ENCODE measurements at places on chromosomes 11 and 22.
A peak's percentile ranks its signal among the peaks of the same experiment; 100 is the strongest.

- no peak for DNase-seq
Observed at GRCh38 chr22:44496844-44497217, 1.2 kb downstream of the RTL6 start.

DNA sequence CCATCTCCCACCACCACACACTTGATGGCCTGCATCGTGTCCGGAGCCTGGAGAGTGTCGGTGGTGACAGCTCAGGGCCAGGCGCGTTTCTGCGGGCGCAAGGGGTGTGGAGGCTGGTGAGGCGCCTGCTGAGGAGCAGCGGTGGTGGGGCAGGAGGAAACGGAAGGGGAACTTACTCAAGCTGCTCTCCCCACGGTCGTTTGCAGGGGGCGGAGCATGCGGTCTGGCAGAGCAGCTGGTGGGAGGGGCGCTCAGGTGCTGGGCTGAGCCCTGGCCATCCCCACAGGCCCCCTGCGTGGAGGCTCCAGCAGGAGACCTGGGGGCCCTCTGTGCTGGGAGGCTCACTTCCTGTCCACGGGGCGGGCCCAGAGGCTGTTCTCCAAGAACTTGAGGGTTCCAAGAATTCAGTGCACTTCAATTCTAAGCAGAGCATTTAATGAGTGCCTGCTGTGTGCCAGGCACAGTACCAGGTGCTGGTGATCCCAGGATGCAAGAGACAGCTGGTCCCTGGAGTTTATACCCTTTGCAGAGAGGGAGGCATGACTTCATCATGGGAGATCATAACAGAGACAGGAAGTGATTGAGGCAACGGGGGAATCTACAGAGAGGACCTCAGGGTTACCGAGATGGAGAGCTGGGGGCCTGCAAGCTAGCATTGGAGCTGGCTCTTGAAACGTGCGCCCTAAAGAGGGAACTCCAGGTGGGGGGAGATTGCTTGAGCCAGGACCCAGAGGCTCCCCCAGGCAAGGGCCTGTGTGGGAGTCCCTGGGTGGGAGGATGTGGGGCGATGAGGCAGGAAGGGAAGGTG is at the start of gene RAC2:
TSS of gene RAC2 (minus strand) at position 156 of the 808 bp plus-strand sequence. CDS start at position 35, 121 bp downstream.
- peak; percentile 63 for DNase-seq

GRCh38 chr22:50236731-50237409 is 8.0 kb downstream of the TUBGCP6 start:
- no peak for DNase-seq

DNA sequence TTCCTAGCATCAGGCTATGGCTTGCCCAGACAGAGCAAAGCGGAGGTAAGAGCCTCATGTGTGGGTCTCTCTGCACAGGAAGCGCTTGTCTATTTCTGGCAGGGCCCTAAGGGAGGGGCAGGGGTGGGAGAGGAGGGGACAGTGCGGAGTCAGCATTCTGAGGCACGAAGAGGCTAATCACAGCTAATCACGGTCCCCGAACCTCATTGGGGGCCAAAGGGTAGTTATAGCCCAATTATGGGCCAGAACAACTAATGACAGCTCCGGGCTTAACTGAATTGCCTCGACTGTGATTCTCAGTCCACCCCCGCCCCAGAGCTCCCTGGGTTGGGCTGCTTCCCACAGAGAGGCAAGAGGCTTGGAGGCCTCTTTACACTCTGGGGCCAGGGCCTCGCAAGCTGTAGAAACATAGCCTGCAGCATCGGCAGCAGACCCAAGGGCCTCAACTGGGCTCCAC is 72.7 kb upstream of the PRDM11 start:
- no peak for DNase-seq

GRCh38 chr11:113372309-113372708 is 15.3 kb upstream of the ANKK1 start:
- no peak for DNase-seq

DNA sequence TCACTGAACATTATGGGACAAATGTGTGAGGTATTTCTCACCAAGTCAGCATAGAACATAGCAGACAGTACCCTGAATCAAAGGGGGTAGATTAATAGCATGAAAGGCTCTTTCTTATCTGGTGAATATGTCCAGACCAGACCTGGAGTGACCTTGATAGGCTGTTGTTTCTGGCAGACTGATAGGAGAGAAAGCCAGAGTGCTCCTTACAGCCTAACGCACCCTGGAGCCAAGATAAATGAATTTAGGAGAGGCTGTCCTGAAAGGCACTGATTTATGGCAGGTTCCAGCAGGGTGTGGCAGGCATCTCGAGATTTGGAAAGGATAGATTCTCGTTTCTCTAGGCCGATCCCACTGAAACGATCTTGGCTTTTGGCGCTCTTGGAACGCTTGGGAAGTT is 204.6 kb downstream of the DBX1 start:
- DNase-seq, result no peak

GRCh38 chr11:111095327-111095726 is 150.2 kb upstream of the POU2AF2 start:
- DNase-seq, result no peak

DNA sequence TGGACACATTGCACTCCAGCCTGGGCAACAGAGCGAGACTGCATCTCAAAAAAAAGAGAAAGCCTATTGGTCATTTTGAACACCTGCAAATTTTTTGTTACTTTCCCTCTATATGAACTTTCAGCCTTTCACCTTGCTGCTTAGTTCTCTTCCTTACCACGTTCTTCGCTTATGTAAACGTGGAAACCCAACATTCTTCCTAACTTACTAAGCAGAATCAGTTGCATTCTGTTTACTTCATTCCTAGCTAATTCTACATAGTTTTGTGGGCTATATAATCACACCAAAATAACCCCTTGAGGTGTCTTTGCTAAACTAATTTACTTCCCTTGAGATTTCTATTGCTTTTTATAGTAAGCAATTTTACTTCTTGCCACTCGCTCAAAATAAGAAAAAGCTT is 23.2 kb downstream of the MS4A4A start:
- no peak for DNase-seq
